ENCODE measurements at places on chromosomes 6 and 20.
A peak's percentile ranks its signal among the peaks of the same experiment; 100 is the strongest.

GRCh38 chr6:105292689-105293339, 110.1 kb downstream of the PREP start:
- no peak for DNase-seq

- no peak for DNase-seq
Observed at GRCh38 chr20:7579888-7580287, 360.4 kb downstream of the HAO1 start.

DNA sequence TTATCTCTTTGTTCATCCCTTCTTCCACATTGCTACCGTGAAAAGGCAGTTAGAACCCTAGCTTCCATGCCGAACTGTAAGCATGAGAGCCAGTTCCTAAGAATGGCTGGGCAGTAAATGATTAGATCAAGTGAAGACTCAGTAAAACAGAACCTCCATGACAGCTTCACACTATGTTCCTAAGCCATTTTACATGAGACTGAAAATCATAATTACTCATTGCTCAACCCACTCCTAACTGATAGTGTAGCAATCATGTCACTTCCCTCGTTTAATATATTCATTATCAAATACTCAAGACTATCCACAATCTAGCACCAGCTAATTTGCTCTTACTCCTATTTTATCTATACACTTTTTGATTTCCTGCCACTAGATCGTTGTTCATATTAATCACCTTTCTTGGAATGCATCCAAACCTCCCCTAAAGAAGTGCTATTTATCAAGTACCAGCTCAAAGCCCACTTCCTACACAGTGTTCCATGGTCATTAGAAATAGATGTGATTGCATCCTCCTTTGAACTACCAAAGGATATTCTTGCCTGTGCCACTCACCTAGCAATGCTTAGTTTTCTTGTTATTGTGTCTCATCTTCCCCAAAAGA, 6.0 kb downstream of the TMEM30A start:
- no peak for DNase-seq

- DNase-seq = no peak
Observed at GRCh38 chr6:168877821-168878282, 375.8 kb downstream of the THBS2 start.

- DNase-seq = peak; percentile 7
Observed at GRCh38 chr6:10256113-10256690, 158.7 kb downstream of the TFAP2A start.

DNA sequence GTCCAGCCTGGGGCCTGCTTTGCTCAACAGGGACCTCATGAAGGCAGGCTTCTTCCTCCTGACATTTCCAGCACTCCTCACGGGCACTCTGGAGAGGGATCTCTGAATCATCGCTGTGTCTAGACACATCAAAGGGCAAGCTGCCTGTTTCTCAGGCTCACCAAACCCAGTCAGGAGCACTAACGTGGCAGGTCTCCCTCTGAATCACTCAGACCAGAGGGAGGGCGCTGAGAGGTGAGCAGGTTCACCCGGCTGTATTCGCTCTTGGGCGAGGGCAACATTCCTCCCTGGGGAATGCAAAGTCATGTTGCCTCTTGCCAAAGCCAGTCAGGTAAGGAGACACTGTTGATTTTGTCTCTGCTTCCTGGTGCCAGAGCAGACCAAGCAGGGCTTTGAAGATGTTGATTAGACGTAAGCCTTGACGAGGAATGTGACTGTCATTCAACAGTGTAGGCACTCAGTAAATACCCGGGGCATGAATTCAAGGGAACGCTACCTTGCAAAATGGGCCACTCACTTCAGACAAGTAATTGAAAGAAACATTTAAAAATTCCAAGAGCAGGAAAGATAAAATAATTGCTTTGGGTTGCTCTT, 50.1 kb downstream of the CYP24A1 start:
- DNase-seq = peak; percentile 90

DNA sequence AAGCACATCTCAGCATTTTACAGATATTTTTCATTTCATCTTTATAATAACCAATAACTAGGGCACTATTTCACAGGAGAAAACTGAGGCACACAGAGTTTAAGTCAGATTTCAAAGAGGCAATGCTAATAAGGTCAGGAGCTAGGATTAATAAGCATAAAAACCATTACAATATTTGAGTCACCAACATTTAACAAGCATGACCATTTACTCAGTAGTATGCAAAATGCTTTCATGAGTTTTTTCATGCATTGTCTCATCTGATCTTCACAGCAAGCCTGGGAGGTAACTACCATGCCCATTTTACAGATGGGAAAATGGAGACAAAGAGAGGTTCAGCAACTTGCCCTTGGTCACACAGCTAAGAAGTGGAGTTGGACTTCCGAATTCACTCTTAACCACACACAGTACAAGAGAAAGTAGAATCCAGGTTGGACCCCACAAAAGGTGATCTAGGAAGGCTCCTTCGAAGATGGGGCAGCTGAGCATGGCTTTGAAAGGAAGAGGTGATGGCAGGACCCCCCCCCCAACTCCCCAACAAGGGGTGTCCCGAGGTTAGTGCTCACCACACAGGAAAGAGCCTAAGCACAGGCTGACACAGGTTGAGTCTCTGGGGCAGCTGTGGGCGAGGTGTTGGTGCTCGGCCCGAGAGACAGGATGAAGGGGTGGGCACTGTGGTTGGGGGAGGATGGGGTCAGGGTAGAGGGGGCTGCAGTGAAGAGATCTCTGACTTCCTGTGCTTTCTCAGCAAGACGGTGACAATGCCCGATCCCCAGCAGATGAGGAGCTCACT, 108.8 kb downstream of the PREX1 start:
- no peak for DNase-seq

DNA sequence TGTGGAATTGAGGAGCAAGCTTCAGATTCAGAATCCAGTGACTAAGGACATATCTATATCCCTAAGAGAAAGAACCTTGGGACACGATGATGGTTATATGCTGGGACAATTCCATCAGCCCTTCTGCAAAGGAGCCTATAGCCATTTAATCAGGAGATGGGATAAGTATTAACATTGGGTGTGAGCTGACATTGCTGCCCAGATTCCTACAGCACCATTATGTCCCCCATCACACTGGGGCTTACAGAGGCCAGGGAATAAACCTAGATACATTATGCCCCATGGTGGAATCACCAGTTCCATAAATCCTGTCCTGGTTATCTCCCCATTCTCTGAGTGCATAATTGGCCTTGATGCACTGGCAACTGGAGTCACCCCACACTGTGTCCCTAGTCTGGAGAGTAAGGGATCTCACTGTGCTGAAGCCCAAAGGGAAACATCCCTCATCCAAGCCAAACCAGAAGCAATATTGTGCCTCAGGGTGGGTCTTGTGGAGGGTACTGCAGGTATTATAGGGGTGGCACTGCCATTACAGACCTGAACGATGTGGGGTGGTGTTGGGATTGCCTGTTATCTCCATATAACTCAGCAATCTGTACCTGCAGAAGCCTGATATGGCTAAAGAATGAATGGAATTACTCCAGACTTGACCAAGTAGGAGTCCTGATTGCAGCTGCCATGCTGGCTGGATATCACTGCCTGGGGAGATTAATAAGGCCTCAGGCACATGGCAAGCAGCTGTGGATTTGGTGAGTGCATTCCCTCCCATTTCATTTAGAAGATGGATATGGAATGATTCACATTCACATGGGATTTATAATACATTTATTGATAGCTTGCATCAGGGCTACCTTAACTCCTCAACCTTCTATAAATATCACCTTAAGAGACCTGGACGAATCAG, 5.0 kb downstream of the HLA-A start:
- peak; percentile 19 for DNase-seq

DNA sequence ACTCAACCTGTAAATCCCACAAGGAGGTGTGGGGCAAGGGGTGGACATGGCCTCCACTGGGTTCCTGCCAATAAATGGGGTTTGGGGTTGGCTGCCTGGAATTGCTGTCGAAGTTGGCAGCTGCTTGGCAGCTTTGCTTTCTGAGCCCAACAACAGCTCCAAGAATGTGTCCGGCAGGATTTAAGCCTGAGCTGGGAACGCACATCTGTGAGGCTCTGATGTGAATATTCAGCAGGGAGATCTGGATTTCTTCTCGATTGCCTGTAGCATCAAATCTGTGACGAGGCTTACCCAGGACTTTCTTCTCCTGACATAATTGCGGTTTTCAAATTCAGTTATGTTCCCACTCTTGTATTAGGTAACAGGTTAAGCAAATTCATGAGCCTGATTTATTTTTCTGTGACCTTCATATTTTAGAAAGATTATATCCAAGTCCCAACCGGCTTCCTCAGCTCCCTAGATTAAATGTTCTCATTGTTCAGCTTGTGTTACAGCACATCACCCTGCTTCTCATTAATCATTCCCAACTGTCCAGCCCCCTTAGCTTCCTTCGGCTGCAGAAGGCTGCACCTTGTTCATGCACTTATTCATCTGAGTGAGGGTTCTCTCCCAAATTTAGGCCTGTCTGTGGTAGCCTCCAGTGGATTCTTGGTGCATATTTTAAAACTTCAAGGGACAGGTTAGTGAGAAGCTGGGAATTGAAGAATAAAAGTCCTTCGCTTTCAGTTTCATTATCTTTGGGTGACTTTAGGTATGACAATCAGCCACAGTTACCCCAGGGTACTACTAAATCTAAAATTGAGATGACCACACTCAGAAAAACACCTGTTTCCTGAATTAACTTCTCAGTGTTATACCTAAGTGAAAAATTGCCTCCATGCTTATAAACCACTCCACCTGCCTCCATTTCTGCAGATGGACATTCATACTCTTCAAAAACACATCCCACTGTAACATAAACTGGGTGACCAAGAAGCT, 310.0 kb downstream of the ESR1 start:
- no peak for DNase-seq

GRCh38 chr6:90135667-90136066, 161.0 kb downstream of the BACH2 start:
- DNase-seq = peak; percentile 33

DNA sequence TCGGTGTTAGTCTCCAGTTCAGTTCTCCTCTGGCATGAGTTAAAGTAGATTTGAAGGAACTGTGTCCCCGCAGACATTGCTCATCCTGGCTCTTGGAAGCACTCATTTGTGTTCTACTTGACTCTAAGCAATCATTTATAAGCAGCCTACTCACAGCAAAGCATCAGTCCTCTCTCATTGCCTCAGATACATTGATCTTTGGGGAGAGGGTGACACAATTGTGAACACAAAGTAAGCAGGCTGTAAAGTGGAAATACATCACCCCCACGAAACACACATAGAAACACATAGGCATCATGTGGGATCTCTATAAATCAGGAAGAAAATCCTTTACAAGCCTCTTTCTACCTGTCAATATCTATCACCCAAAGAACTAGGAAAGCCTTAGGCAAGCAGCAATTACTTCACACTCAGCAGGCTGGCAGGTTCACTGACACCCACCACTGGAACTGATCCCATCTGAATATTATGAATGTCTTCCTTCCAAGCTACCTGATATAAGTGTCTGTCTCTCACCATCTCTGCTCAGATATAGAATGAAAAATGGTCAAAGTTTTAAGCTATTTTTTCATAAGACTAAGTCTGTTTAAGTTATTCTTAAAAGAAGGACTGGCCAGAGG, 675.8 kb downstream of the HACE1 start:
- no peak for DNase-seq

- DNase-seq = no peak
Observed at GRCh38 chr6:110233770-110234374, 53.6 kb downstream of the CDC40 start.

DNA sequence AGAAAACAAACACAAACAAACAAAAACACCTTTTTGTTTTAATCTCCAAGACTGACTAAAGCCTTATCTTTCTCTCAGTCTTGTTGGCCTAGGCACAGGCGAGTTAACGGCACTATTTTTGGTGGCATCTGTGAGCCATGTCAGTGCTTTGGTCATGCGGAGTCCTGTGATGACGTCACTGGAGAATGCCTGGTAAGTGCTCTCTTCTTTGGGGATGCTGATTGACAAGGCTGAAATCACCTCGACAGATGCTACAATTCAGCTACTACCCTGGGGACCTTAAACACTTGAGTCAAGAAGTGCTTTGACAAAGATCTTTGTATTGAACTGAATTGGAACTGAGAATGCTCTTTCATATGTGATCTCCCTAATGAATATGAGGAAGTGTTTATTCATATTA, 384.1 kb downstream of the LAMA2 start:
- no peak for DNase-seq

DNA sequence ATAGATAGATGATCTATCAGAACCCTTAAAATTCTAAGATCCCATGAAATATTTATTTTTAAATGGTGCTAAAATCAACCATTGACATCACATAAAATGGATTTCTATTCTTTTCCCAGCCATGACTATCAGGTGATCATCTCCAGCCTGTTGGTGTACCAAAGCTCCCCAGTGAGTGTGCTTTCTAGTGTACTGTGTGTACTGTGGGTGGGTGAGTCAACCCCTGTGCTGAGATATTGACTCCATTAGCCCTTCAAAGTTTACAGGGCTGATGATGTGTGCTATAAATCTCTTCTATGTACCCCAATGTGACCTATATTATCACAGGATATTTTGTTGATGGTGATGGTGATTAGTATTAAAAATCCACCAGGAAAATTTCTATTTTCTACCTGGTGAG, 344.6 kb downstream of the MMUT start:
- peak; percentile 12 for DNase-seq

DNA sequence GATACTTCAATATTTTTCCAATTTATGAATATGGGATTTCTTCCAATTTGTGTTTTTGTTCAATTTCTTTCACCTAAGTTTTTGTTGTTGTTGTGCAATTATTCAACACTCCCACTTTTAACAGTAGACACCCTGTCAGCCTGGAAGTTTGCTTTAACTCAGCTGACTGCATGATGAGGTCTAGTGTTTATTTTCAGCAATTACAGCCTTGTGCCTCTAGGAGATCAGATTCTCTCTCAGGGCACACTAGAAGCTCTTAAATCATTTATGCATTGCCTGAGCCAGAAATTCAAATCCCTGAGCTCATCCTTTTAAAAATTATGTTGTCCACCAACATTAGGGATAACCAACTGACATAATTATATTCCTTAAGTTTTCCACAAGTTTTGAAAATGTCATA, 85.7 kb downstream of the MRAP2 start:
- DNase-seq = peak; percentile 17

GRCh38 chr6:19803331-19804204, 33.6 kb upstream of the ID4 start:
- no peak for DNase-seq

GRCh38 chr6:160112628-160113299, 8.9 kb upstream of the SLC22A1 start:
- DNase-seq = no peak

DNA sequence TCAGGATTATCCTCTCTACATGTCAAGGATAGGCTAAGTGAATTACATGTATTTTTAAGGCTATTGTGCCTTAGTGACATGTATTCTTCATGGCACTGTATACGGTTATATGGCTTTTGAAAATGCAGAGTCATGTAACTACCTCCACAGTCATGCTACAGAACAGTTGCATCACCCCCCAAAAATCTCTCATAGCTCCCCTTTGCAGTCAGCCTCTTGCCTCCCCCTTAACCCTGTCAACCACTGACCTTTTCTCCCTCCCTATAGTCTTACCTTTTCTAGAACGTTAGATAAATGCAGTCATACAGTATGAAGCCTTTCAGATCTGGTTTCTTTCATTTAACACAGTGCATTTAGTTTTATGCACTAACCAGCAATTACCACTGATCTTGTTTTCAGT, 10.3 kb upstream of the RNF24 start:
- DNase-seq = peak; percentile 8

Data from HCEC 1CT (cell line).